Colonic mucosa (tissue), 4 donors: ENCODE measurements at places on chromosomes 7 and 10. TPM values are rescaled to one million over a fixed set of nuclear protein-coding genes. Genes with fewer than 3 reads are reported as not detected.

The NMT2 gene
- 14.4 TPM for total RNA-seq

The FAM24B gene
- total RNA-seq: 4.3 TPM

DNA sequence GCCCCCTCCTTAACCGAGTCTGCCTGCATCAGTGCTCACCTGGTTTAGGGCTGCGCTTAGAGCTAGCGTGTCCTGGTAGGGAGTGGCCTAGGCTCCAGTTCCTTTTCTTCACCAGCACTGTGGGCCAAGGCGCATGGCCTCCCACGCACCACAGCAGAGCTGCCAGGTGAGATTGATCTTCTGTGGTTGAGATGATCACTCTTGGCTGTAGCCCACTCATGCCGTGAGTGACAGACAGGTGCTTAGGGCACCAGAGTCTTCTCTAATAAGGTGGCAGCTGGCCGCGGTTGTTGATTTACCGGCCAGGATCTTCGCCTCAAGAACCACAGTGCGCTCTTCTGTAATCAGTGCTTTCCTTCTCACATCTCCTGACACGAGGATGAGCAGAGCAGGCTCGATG lies 157.2 kb upstream of the INSYN2A start:
- DNase-seq: no peak

- DNase-seq: no peak
Measured at GRCh38 chr10:84743483-84743882, 415.1 kb downstream of the CCSER2 start.

The KIAA1217 gene
- 61.2 TPM for total RNA-seq

DNA sequence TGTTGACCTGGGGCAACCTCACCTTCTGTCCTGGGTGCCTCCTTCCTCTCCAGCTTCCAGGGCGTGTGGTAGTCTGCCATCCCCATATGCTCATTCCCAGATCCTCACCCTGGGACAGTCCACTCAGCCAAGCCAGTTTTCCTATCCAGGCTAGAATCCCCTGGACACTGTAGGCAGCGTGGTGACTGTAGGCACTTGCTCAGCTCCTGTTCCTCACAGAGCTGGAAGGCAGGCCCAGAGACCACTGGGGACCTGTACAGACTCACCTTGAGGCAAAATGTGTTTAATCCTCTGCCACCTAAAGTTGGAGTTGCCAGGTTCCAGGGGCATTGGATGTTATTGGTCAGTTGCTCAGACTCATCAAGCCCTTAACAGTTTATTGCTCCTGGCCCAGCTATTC lies 2.4 kb upstream of the GRID1 start:
- DNase-seq: no peak

DNA sequence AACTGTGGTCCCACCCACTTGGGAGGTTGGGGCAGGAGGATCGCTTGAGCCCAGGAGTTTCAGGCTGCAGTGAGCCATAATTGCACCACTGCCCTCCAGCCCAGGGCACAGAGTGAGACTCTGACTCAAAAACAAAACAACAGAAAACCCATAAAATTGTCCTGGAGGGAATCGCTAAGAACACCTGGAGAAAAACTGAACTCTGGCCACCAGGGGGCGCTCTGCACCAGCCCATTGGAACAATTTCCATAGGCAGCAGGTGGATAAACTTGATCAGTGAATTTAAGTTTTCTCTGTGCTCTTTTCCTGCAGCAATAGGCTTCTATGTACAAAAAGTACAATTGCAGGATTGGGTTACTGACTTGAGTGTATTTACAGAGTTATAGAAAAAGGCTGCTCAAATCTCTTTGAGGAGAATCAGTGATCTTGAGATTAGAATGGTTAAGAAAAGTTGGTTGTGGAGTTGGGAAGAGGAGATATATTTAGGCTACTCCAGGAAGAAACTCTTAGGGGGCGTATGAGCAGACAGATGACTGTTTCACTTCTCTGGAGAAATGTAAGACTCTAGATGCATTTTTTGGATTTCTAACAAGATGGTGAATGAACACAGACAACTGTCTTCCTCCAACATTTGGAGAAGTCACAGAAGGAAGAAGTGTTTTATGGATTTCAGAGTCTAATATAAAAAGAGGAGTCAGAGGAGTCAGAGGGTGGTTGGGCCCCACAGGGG lies 274.9 kb upstream of the GALNT17 start:
- DNase-seq: peak; percentile 71

The TMEM213 gene
- total RNA-seq: not detected

GRCh38 chr10:12463459-12463838 lies 114.1 kb downstream of the CAMK1D start:
- no peak for DNase-seq

The VGF gene
- 3.1 TPM for total RNA-seq

DNA sequence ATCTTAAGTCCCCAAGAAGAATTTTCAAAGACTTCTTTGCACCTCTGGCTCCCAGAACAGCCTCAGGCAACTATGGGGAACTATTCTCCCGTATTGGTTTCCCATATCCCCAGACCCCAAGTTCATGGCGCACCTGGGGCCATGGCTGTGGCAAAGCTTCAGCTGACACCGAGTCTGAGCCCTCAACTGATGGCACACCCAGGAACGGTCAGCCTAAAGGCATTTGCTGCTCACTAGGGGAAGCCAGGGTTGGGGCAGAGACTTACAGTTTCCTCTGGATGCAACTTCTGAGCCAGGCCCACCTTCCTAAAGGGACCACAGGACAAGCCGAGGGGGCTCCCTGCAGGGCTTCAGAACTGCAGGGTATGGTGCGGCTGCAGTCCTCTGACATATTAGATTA lies 13.7 kb upstream of the CPA1 start:
- no peak for DNase-seq

The THSD7A gene
- 2.3 TPM for total RNA-seq

GRCh38 chr10:11719496-11720259 lies 22.5 kb upstream of the ECHDC3 start:
- no peak for DNase-seq

The OLAH gene
- not detected for total RNA-seq

DNA sequence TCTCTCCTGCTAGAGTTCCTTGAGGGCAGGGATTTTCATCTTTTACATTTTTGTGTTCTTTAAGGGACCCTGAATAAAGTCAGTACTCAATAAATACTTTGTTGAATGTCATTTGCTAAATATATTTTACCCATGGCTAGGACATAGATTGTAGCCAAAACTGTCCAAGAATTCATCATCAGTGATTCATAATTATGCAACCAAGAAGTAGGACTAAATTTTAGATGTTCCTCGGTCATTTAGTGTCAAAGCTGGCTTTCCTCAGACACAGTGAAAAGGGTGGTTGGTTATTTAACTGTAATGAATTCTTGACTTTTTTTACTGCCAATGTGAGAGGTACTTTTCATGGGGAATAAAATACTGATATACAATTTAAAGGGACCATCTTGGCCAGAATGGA lies 3.3 kb downstream of the NUDT13 start:
- no peak for DNase-seq

GRCh38 chr10:96288151-96288621 lies 16.0 kb upstream of the DNTT start:
- no peak for DNase-seq

GRCh38 chr10:95397747-95398146 lies 106.9 kb upstream of the PDLIM1 start:
- no peak for DNase-seq
